ENCODE measurements at places on chromosomes 7 and 10.

- DNase-seq = no peak
Measured at GRCh38 chr7:23486002-23486773, 15.9 kb upstream of the IGF2BP3 start.

- no peak for DNase-seq
Measured at GRCh38 chr10:59611048-59611447, 98.6 kb downstream of the SLC16A9 start.

DNA sequence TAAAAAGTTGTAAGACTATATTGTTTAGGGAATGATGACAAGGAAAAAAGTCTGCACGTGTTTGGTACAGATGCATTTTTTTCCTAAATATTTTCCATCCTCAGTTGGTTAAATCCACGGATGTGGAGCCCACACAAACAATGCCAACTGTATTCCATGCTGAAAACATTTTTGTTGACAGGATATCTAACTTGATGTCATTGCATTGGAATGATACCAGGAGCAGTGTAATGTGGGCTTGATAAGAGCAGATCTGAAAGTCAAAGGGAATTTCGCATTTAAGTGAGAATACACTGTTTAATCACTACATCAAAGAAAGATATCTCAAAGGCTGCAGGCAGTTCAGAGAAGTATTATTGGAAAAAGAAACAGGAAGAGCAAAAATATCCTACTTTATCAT lies 49.5 kb upstream of the TMEM140 start:
- DNase-seq = no peak

GRCh38 chr7:123865517-123866117 lies 20.6 kb downstream of the HYAL4 start:
- DNase-seq = peak; percentile 59

GRCh38 chr7:42091461-42092291 lies 145.3 kb downstream of the GLI3 start:
- no peak for DNase-seq

- no peak for DNase-seq
Measured at GRCh38 chr10:78381107-78381506, 347.4 kb downstream of the RPS24 start.

GRCh38 chr7:39532832-39533231 lies 33.4 kb upstream of the YAE1 start:
- DNase-seq = no peak

- DNase-seq = no peak
Measured at GRCh38 chr7:100802951-100803350, 24.4 kb downstream of the EPHB4 start.

Data from CD4-positive, alpha-beta T cell treated with Interleukin-4 for 4 hours (primary cell).